Stimulated activated naive CD4-positive, alpha-beta T cell (primary cell): ENCODE measurements at places on chromosomes 12 and 14.
A peak's percentile ranks its signal among the peaks of the same experiment; 100 is the strongest.

GRCh38 chr12:19978193-19978592 lies 390.1 kb upstream of the PDE3A start:
- no peak for DNase-seq

- no peak for DNase-seq
Measured at GRCh38 chr12:106080041-106080790, 58.5 kb downstream of the NUAK1 start.

- no peak for DNase-seq
Measured at GRCh38 chr12:50678650-50679365, 85.1 kb upstream of the ATF1 start.

GRCh38 chr12:13849456-13849855 lies 131.9 kb downstream of the GRIN2B start:
- DNase-seq: no peak

- DNase-seq: no peak
Measured at GRCh38 chr14:100592461-100592891, 5.3 kb upstream of the BEGAIN start.

GRCh38 chr12:76820888-76821482 lies 57.1 kb downstream of the ZDHHC17 start:
- no peak for DNase-seq

- DNase-seq: no peak
Measured at GRCh38 chr14:103523575-103523954, 935 bp upstream of the CKB start.

DNA sequence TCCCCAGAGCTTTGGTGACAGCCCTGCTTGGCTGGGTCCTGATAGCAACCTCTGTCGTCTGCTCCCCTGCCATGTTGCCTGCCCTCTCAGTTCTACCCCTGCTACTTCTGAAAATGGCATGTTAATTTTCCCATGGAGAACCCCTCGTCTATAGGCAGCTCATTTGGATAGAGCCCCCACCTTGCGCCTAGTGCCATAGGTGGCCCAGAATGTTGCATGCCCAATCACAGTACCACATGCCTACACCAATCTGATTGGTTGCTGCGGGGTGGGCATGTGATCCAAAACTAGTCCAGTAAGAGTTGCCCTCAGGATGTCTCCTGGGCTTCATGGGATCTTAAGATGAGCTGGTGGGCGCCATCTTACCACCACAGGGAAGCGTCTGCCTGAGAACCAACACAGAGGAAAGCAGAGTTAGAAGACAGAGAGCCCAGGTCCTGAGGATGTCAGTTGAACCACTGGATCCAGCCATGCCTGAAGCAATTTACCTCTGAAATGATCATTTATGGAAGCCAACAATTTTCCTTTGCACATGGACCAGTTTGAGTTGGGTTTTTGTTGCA lies 85.7 kb downstream of the PAPOLA start:
- no peak for DNase-seq

DNA sequence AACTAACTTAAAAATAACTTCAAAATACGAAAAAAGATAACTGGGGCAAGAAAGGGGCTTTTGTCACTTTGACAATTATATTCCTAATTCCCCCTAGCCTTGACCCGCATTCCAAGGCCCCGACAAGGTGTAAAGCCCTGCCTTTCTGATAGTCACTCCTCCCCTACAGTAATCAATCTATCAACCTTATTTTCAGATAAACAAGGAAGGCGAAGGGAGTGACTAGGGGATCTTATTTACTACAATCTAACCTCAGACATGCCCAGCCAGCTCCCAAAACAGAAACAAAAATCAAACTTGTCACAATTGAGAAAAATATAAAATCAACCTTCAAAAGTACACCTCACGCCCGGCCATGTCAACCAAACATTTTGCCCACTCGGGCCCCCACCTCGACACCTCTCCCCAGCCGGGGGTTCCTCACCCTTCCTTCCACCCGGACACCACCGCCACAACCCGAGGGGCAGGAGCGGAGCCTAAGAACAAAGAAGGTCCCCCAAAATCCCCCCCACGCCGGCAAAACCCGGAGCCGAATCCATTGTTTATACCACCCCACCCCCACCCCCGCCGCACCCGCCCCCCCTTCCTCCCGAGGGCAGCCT lies 562 bp downstream of the ZFYVE1 start:
- no peak for DNase-seq

DNA sequence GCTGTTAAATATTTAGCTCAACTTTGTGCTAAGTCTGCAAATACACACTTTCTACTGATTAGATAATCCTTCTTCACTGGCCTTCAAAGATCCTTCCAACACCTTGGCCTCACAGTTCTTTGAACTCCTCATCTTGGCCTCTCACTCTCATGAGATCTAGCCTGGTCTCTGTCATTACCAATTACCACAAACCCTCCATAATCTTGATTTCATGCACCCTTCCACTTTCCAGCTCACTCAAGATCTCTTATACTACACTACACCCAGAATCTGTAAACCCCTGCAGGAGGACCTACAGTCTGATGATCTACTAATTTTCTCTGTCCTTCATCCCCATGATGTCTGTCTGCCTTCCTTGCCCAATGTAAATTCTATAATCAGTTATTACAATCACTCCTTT lies 71.1 kb downstream of the DUSP16 start:
- no peak for DNase-seq

DNA sequence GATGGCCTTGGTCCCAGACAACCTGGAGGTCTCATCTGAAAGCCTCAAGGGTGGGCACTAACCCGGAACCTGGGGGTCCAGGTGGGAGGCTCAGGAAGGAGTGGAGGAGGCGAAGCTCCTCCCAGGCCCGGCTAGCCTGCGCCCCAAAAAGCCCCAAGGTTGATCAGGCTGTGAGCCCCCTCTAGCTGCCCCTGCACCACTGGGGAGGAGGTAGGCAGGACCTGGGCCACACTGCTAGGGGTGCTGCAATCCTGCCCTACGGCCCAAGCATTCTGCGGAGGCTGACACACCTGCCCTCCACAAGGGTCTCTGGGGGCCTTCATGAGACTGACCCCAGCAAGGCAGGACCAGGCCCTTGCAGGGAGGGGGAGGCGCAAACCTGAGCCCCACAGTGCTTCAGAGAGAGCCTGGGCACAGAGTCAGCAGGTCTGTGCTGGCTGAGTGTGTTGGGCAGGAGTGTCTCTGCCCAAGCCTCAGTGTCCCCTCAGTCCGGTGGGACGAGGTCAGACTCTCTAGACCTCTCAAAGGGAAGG lies 51.9 kb downstream of the CCDC85C start:
- DNase-seq: no peak

- no peak for DNase-seq
Measured at GRCh38 chr12:70637303-70638085, at the start of gene PTPRB. Gene PTPRB, minus strand, starts transcription at chr12:70637429. Its CDS starts 34 bp downstream, at chr12:70637395.

DNA sequence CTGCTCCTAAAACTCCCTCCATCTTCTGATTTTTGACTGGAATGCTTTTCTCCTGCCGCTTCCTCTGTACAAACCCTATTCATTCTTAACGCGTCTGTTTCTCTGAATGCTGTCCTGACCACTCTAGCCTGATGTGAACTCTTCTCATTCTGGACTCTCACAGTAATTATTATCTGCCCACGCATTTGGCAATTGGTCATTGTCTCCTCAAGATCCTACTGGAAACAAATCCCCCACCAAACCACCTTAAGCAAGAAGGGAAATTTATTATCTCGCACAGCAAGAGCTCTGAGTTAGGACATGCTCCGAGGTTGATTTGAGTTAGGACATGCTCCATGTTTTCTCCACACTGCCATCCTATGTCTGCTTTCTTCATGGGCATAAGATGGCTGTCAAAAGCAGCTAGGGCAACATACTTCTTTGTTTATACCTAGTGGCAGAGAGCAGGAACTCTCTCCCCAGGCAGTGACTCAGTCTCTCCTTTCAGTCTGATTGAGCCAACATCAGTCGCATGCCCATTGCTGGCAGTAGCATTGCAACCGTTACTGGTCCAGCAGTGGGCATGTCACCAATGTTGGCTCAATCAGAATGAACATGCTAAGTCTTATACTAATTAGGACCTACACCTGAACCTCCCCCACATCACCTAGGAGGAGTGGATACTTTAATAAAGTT lies 102.2 kb downstream of the SSPN start:
- no peak for DNase-seq

DNA sequence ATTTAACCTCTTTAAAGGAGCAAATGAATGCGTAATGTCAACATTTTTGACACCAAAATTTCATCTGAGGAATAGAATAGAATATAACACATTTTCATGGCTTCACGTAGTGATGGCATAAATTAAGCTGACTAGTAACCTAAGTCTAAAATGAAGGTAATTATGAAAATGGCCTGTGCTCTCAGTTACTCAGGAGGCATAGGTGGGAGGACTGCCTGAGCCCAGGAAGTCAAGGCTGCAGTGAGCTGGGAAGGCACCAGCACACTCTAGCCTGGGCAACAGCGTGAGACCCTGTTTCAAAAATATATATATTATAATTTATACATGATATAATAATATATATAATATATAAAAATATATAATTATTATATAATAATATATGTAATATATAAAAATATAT lies 383.2 kb upstream of the ATP2B1 start:
- no peak for DNase-seq

DNA sequence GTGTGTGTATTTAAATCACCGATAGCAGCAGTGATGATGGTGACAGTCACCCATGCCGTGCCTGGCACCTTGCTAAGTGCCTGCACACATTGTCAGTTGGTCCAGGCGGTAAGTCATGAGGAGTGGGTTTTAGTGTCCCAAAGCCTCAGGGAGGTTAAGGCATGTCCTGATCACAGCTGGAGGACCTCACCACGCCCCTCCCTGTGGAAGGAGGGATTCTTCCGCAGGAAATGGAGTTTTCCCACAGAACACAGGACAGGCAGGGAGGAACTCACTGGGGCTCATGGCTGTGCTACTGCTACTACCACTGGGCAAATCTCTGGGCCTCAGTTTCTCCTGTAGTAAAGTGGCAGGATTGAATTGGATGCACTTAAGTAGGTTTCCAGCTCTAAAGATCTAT lies 142.3 kb downstream of the CACNA1C start:
- no peak for DNase-seq

GRCh38 chr12:53082637-53083175 lies 3.5 kb upstream of the SPRYD3 start:
- DNase-seq: no peak

GRCh38 chr12:48980953-48981756 lies 3.0 kb downstream of the WNT1 start:
- DNase-seq: peak; percentile 43

DNA sequence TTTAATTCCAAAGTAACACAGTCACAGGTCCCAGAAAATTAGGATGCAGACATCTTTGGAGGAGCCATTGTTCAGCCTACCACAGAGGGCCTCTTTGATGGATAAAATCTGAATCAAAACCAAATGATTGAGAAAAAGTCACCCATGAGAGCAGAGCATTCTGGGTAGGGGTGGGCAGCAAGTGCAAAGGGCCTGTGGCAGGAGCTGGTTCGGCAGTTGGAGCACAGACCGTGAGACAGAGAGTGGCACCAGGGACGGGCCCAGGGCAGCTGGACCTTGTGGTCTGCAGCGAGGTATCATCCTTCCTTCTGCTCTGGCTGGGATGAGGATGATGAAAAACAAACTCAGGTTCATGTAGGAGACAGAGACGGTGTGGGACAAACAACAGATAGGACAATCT lies 18.0 kb downstream of the UBC start:
- DNase-seq: no peak

DNA sequence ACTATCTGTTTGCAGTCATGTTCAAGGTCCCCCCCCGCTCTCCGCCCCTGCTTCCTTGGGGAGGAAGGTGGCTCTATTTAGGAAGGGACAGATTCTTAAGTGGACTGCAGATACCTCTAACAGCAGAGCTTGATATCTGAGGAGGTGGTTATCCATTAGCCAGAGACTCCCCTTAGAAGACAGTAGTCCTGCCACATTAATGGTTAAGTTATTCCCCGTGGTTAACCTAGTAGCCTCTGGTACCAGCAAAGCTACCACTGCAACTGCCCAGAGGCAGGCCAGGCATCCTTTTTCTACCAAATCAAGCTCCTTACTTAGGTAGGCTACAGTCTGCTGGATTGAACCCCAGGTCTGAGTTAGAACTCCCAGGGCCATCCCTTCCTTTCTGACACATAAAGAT lies 162.1 kb upstream of the AVPR1A start:
- DNase-seq: no peak

DNA sequence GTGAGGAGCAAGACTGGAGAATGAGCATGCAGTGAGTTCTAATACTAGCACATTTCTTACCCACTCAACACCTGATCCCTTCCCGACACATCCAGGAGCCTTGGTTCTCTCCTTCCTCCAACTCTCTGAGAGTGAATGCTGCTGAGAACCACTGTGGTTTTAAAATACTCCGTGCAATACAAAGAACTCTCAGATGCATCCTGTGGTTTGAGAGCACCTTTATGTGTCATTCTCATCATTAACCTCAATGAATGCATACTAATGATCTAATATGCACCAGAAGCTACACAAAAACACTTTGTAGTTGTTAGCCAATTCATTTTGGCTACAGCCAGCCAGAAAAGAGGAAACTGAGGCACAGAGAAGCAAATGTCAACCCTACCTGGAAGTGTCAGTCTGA lies 87.6 kb downstream of the GALNT8 start:
- no peak for DNase-seq

DNA sequence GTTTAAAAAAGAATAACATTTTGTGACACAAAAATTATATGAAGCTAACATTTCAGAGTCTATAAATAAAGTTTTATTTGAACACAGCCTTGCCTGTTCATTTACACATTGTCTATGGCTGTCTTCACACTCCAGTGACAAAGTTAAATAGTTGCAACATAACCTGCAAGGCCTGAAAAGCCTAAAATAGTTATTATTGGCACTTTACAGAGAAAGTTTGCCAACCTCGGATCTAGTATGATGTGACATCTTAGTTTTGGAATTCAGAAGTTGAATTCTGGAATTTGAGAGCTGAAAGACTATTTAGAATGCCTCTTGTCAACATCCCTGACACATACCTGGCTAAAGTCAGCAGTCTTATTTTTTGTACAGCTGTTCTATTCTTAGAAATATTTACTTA lies 68.3 kb downstream of the DYRK2 start:
- no peak for DNase-seq

- DNase-seq: no peak
Measured at GRCh38 chr12:104138797-104139152, 765 bp upstream of the NFYB start.

DNA sequence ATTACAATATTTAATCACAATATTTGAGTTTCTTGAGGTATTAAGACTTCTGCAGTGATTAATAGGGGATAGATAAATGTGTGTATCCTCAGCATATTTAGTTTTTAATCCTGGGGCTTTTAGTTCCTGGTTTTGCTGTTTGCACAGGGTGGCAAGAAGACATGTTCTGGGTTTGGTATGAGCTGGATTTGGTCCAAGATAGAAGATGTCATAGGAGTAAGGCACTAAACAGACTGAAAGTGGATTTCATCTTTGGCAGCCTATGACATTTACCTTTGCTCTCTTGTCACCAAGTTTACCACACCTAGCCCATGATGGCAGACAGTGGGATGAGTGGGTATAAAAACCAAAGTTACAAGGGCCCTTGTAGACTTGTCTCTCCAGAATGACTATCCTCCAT lies 168.2 kb downstream of the LRRK2 start:
- no peak for DNase-seq

GRCh38 chr14:75566321-75566720 lies 12.1 kb upstream of the FLVCR2 start:
- peak; percentile 5 for DNase-seq
